IPS DF 6.9 (cell line): ENCODE measurements at places on chromosomes 4 and X.

DNA sequence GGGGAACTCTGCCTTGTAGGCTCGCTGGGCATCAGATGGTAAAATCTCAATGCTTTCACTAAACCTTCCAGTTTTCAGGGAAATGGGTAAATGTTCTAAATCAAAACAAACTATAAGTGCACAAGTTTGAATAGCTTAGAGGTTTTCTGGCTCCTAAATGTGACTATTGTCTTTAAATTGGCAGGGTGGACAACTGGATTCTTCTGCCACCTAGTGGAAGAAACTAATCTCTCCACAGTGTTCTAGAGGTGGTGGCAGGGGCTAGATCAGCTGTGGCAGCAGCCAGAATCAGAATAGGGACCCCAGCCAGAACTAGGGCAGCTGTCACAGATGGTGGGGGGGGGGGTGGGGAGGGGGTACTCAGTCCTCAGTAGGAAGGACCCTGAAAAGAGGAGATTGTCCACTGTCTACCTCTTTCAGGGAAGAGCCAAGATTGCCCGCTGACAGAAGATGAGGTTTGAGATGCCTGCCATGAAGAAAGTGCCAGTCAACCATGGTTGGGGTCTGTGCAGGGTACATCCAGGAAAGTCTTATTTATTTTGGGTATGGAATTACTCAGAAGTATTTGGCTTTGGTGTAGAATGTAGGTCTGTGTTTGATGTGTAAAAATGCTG is 201.4 kb downstream of the CCNG2 start:
- DNase-seq = peak; percentile 16

DNA sequence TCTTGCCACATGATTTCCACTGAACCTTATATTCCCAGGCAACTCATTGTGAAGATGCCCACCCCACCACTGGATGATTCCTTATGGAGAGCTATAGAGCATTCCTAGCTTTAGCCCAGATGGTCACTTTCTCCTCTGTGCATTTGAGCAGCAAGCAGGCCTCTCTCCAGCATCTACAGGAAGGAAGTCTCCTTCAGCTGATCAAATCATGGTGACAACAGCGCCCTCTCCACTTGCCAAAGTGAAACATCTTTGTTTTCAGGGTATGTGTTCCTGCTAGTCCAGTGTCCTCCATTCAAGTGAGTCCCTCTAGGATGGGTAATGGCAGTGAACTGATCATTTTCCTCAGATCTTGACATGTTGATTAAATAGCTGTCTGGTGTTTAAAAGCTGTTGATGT is 10.9 kb upstream of the SYTL5 start:
- DNase-seq = no peak

- no peak for DNase-seq
Observed at GRCh38 chr4:78529569-78530209, 21.9 kb upstream of the ANXA3 start.

- DNase-seq = no peak
Observed at GRCh38 chr4:52317981-52318380, 266.9 kb downstream of the SPATA18 start.

DNA sequence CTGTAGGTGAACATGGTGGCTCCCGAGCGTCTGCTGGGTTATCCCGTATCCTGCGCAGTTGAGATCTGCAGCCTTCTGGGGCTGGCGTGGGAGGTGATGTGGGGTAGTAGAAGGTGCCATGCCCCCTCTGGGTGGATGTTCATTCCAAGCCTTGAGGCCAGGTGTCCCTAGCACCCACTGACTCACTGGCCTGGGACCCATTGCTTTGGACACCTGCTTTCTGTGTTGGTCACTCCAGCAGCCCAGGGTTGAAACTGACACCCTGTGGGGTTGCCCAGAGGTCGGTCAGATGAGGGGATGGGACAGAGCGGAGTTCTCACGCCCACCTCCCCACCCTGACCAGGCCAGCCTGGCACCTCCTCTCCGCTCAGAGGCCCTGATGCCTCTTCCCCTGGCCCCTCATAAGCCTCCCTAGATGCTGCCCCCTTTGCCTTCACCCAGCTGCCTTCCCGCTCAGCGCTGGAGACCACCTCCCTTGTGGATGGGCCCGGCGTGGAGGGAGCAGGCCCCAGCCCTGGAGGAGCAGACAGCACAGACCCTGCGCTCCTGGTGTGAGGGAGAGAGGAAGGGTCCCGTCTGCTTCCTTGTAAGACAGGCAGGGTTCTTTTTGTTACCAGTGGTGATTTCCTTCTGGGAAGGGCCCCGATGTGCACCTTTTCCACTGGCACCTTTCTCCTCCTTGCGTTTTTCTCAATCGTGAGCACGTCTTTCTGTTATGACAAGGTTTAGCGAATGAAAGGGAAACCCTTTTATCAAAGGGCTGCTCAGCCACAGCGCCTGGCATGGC is 2.0 kb downstream of the DOK7 start:
- DNase-seq = no peak

DNA sequence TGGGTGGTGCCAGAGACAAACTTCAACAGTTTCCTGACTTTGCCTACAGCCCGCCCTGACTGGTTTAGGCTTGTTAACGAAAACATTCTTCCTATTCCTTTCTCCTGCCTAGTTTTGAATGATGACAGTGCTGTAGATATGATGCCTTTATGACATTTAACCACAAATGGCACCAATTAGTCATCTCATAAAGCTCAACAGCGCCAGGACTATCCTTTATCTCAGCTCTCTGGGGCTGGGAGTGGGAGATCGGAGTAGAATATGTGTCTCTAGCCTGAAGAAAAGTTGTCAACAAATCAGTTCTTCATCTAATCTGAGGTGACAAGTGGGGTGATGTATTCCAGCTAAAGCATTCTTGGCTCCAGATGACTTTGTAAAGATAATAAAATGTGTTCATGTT is 64.6 kb upstream of the SH3RF1 start:
- no peak for DNase-seq

DNA sequence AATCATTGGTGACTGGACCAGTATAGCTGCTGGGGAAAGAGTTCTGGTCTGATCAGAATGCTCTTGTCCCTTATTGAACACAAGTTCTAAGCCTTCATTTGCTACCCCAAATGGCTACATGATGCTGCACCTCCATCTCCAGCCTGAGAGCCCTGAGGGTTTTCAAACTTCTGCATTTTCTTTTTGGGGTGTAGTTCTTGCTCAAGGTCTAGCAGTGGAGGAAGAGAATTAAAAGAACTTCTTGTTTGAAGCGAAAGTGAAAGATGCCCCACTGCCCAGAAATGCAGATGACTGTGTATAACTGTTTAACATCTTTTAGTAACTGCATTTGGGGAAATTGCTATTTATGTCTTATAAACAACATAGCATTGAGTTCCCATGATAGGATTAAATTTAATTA is 38.5 kb downstream of the LAMTOR3 start:
- no peak for DNase-seq

DNA sequence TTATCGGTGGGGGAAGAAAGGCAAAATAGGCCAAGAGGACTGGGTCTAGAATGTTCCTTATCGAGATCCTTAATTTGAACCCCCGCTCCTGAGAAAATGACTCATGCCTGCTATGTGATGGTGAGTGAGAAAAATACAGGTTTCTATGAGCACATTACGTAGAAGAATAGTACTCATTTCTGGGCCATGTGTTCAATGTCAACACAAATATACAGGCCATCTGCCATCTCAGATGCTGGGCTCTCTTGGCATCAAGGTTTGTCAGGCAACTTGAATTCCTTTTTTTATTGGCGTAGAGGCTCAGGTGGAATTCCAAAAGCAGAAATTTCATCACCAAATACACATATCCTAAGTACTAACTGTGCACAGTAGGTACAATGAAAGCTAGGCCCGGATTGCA is 81.4 kb upstream of the TRIM2 start:
- no peak for DNase-seq

DNA sequence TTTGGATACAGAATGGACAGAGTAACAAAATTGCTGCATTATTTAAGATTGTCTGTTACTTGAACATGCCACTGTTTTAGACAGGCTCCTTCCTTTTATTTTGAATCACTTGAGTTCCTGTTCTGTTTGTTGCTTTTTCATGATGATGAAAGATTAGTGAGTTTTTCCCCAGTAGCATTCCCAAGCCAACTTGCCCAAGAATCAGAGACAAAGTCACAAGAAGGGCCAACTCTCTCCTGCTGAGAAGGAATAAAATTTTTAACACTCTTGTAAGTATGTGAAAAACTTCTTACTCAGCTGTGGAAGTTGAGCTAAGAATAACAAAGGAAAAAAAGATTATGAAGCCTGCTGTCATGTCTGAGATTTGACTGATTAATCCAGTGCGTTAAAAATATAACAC is 104.2 kb downstream of the KLHL8 start:
- DNase-seq = no peak

- DNase-seq = no peak
Observed at GRCh38 chr4:100248476-100248875, 58.2 kb upstream of the DDIT4L start.

- DNase-seq = no peak
Observed at GRCh38 chr4:2255501-2256155, 6.3 kb downstream of the MXD4 start.

- no peak for DNase-seq
Observed at GRCh38 chr4:149203256-149204001, 612.2 kb downstream of the IQCM start.

DNA sequence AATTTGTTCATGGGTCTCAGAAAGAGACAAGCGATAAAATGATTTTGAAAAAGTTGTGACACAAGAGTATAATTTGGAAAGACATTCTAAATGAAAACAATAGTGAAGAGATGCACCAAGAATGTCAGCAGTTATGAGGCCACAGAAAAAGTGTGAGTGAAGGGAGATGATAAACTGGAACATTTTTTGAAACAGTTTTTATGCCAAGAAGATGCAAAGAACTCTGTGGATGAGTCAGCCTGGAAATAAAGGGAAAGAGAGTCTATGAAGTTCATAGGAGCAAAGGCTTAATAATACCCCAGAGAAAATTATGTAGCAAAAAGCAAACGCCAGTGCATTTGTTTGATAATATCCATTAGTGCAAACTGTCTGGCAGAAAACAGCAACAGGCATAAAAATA is 188.4 kb upstream of the TBC1D9 start:
- DNase-seq = no peak

DNA sequence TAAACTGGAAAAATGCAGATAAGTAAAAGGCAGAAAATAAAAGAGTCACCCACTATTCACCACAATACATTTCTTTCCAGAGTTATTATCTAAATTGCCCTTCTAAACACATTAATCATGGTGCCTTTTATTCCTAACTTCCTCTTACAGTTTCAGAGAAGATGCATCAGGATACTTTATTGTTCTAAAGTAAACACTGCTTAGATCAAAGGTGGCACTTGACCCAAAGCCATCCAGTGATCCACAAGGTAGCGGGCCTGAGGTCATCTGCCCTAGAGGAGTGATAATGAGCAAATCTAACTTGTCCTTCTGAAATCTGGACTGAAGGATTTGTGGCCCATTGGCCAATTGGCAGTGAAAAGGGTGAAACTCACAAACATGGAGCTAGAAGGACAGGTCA is 12.0 kb upstream of the TMEM154 start:
- DNase-seq = no peak

DNA sequence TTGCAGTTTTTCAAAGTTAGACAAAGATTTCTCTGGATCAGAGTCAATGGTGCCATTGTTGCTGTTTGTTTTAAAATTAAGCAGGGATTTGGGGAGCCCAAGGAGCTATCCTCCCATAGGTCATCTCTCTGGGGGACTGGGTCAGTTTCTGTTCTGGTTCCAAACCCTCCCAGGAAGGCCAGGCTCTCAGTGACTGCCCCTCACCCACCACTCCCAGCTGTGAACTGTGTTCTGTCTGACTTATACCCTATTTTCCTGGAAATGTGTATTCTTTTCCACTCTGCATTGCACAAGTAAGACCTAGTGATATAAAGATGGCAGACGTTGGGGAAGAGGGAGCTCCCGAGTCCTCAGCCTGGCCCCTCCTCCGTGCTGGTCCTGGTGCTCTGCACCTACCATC is 65.8 kb downstream of the NHS start:
- no peak for DNase-seq

DNA sequence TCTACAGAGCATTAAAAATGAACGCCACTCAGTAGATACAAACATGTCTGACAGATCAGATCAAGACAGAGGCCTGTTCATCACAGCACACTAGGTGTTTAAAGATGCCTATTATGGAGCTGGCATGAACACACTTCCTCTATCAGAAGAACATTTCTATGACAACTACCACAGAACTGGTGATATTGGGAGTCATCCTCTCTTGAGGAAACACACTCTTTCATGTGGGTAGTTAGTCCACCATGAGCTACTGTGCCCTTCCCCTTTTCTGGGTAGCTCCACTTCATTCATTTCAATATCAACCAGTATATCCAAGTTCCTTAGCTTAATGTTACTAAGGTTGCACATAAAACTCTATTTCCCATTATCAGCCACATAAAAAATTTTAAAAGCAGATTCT is 46.7 kb downstream of the MAOB start:
- DNase-seq = no peak

DNA sequence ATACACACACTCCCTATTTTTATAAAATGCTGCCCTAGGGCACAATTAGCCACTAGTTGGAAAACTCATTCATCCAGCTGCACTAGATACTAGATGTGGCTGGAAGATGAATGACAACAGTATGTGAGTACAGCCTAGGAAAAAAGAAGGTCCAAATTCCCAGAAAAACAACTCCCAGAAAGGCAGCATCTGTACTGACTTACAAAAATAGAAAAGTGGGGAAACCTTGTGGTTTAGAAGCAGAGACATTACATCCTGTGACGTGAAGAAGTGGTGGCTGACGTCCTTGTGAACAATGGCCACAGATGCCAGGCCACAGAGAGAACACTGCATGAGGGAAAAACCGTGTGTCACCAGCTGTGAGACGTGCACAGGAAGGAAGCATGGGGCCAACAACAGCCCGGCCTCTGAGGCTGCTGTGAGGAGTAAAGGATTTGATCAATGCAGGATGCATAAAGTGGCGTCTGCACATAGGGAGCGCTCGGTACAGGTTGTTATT is 81.2 kb downstream of the SPRY1 start:
- DNase-seq = no peak

DNA sequence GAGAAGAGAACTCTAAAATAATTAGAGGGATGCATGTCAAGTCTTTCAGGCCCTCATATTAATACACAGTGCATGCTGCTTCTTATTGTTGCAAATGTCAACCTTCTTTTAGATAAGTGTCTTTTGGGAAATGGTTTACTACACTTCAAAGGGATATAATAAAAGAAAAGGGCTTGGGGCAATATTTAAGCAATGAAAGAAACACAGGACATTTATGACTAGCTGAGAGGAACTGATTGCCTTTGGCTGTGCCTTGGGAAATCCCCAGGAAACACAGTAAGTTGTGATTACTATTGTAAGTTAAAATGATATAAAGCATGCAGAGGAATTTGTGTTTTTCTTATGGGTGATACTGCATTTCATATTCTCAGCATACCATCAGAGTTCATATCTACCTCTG is 1036.2 kb upstream of the GRID2 start:
- DNase-seq = no peak

- no peak for DNase-seq
Observed at GRCh38 chrX:18931972-18932371, 51.9 kb downstream of the PHKA2 start.

GRCh38 chrX:38538134-38538533 is 23.2 kb upstream of the TSPAN7 start:
- no peak for DNase-seq

DNA sequence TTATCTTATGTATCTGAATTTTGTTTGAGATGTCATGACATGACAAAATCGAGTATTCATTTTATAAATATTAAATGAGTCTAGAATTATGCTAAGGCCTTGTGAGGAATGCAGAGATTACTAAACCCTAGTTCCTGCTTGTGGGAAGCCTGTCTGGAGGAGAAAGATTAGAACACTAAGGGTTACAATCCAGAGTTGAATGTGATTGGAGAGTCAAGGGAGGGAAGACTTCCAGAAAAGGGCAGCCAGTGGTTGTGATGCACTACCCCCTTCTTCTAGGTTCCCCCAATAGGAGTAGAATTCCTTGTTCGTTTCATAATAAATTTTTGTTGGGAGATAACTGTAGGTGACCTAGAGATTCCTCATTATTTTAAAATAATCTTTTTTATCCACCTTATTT is 141.1 kb downstream of the AFF1 start:
- no peak for DNase-seq
